ENCODE measurements at places on chromosomes 12 and 14. TPM values are rescaled to one million over a fixed set of nuclear protein-coding genes. Genes with fewer than 3 reads are reported as not detected.

FAM181A gene
- total RNA-seq, result not detected

- H3K4me3 ChIP-seq, result no peak overlapping the region
- no peak overlapping the region for H3K27ac ChIP-seq
- peaks cover 24% of the 10 kb centered on the region for H3K4me1 ChIP-seq
- no peaks in the 10 kb centered on the region for H3K27me3 ChIP-seq
- H3K36me3 ChIP-seq, result no peaks in the 10 kb centered on the region
These were observed 8.3 kb downstream of the ITPK1 start for GRCh38 chr14:93107453-93107852.

- H3K27ac ChIP-seq, result peak overlapping the region; percentile 89
- H3K4me1 ChIP-seq, result peaks cover 17% of the 10 kb centered on the region
- H3K27me3 ChIP-seq, result no peaks in the 10 kb centered on the region
- peak; percentile 39 for DNase-seq
- H3K36me3 ChIP-seq, result peaks cover under 1% of the 10 kb centered on the region
- peak overlapping the region; percentile 78 for H3K4me3 ChIP-seq
These were observed 622 bp downstream of the TECPR2 start for GRCh38 chr14:102363182-102363943.

DNA sequence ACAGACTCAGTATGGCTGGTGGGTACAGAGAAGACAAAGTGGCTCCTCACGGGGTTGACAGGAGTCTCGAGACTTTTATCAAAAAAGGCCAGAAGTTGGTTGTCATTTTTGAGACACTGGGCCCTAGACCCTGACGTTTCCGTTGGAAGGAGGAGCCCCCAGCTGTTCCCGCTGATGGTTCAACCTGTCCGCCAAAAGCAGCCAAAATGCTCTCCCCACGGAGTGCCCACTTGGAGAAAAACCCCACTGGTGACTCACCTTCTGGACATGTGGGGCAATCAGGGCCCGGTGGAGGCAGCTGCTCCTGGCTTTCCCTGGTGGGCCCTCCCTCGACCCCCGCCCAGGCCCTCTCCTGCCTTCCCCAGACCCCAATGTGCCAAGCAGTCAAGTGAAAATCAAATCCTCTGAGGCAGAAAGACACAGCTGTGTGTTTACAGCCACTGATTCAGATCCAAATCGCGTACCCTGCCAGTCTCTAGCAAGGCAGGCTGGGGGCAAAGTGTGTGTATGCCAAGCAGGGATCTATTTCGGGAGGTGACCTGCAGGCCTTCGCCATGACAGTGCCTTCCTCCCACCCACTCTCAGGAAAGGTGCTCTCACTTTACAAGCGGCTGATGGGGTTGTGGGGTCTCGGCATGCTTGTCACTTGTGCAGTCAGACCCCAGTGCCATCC lies 347.4 kb downstream of the DPF3 start:
- DNase-seq, result no peak
- no peak overlapping the region for H3K4me3 ChIP-seq
- H3K4me1 ChIP-seq, result peaks cover 5% of the 10 kb centered on the region
- H3K27me3 ChIP-seq, result no peaks in the 10 kb centered on the region
- H3K27ac ChIP-seq, result no peak overlapping the region
- H3K36me3 ChIP-seq, result no peaks in the 10 kb centered on the region

Data from liver (tissue), 10 donors.